ENCODE measurements at places on chromosomes 3 and 15.

- no peak for DNase-seq
These were observed 187.4 kb upstream of the STAC start for GRCh38 chr3:36192901-36193300.

DNA sequence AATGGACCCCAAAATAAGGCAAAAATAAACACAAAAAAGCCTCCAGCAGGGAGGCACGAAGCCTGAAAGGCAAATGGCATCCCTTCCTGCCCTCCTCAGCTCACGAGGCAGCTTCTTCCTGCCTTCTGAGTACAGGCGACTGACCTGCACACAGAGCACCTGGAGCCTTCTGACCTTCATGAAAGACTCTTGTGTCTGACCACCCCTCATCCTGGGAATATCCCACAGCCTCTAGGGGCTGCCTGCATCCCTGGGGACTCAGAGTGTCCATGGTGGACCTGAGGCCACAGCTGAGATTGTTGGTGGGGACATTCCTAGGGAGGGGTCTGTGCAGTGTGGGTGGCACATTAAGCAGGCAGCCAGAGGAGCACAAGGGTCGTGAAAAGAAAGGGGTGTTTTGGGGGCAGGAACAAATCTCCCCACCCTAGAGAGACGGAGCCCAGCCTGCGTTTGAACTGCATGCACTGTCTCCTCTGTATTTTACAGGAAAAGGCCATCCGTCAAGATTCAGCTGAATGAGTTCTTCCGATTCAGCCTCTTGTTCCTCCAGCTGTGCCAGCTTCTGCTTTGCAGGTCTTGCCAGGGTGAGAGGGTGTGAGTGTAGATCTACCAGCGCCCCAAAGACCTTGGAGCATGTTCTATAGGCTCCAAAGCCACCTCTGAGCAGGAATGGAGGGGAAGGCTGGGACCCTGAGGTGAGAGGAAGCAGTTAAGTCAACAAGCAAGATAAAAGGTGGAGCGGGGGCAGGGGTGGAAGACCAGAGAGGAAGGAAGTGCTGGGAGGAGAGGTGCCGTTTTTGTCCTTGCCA lies 80.4 kb upstream of the MEF2A start:
- no peak for DNase-seq

GRCh38 chr3:3800080-3800455 lies 837 bp downstream of the LRRN1 start:
- no peak for DNase-seq

DNA sequence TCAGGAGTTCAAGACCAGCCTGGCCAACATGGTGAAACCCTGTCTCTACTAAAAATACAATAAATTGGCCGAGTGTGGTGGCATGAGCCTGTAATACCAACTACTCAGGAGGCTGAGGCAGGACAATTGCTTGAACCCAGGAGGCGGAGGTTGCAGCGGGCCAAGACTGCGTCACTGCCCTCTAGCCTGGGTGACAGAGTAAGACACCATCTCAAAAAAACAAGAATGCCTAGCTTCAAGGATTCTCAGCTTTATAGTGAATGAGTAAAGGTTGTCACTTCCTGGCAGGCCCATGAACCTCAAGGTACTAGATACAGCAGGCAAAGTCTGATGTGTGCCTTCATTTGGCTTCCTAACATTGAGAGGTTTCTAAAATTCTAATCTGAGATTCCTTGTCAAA lies 14.4 kb downstream of the THOC7 start:
- DNase-seq: no peak

GRCh38 chr3:64166584-64167162 lies 58.6 kb downstream of the PRICKLE2 start:
- DNase-seq: no peak

DNA sequence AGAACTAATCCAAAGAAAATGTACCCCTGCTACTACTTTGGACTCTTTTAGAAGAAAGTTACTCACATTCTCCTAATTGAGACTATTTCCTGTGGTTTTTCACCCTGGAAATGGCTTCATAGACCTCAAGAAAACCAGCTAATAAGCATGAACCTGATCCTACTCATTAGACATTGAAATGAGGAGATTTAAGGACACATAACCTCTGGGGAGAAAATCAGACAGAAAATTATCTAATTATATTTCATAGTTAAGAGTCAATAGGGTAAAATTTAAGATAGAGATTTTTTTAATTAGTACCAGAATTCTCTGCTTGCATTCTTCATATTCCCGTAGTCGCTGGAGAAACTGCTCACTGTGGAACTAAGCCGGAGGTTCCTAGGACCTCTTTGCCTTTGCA lies 114.6 kb upstream of the ACP3 start:
- DNase-seq: no peak

- no peak for DNase-seq
These were observed 36.8 kb downstream of the EID1 start for GRCh38 chr15:48914717-48915116.

Measured in right renal cortex interstitium (tissue), 3 donors.